Activated CD4-positive, alpha-beta T cell treated with anti-CD3 and anti-CD28 coated beads, Interleukin-2, amount 50 U/mL, for 16 hours (primary cell): ENCODE measurements at places on chromosomes 16 and 17.

DNA sequence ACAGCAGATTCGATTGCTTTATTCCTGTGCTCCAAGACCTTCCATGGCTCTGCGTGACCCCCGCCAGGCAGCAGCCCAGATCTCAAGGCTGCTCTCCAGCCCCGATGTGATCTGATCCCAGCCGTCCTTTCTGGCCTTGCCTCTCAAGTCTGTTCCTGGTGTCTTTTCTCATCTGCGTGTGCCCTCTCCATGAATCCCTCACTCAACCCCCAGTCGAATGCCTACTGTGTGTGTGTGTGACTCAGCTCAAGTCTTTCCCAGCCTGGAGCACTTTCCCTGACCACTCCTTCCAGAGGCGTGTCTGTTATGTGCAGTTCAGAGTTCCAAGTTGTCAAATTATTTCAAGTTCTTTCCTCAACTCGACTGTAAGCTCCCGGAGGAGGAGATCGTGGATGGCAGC, 64.0 kb downstream of the MRM1 start:
- DNase-seq: no peak

GRCh38 chr17:40463122-40463550, 19.9 kb downstream of the IGFBP4 start:
- DNase-seq: no peak

- no peak for DNase-seq
Observed at GRCh38 chr16:5882087-5882640, 784.6 kb upstream of the EEF2KMT start.

DNA sequence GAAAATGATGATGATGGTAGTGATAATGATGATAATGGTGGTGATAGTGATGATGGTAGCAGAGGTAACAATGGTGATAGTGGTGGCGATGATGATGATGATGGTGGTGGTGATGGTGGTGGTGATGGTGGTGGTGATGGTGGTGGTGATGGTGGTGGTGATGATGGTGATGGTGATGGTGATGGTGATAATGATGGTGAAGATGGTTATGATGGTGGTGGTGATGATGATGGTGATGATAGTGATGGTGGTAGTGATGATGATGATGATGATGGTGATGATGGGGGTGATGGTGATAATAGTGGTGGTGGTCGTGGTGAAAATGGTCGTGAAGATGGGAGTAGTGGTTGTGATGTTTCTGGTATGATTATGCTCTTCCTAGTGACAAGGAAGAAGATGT, 581.8 kb downstream of the HS3ST4 start:
- no peak for DNase-seq

- DNase-seq: no peak
Observed at GRCh38 chr17:4569591-4569990, 9.2 kb upstream of the GGT6 start.

GRCh38 chr17:42748202-42748907, 3.5 kb upstream of the EZH1 start:
- DNase-seq: no peak

DNA sequence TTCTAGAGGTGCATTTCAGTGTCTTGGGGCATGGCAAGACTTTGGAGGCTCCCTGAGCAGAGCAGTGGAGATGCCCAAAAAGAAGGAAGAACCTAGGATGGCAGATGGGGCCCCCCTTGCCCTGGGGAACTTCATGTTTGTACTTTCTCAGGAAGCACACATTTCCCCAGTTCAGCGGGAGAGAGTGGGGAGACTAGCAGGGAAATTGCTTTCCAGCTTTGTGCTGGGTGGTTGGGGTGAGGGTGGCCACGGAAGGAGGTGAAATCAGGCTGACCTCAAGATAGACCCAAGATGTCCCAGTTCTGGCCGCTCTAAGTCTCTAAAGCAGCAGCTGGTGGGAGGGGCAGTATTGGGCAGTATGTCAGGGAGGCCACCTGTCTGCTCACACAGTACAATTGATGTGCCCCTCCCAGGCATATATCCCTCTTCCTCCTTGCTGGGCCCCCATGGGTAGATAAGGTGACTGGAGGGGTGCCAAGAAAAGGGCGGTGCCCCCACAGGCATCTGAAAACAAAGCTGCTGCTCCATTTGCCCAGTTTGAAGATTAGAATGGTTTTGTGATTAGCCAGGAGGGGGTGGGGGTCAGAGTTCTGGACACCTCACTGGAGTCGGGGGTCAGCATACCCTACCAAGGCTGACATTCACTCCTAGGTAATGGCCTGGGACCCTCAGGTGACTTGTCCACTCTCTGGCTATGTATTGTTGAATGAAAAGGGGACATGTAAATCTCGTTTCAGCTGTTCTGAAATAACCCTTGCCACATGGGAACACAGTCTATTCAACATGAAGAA, 17.1 kb upstream of the NAGLU start:
- DNase-seq: no peak

DNA sequence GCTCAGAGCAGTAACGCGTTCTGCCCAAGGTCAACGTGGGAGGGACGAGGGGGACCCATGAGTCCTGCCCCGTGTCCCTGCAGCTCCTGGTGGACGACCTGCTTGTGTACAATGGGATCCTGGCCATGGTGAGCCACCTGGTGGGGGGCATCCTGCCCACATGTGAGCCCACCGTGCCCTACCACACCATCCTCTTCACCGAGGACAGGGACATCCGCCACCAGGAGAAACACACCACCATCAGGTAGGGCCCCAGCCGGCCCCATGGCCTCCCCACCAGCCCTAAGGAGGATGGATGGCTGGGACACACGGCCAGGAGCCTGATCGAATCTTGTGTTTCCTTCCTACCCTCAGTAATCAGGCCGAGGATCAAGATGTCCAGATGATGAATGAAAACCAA, 227.6 kb downstream of the KATNIP start:
- no peak for DNase-seq

DNA sequence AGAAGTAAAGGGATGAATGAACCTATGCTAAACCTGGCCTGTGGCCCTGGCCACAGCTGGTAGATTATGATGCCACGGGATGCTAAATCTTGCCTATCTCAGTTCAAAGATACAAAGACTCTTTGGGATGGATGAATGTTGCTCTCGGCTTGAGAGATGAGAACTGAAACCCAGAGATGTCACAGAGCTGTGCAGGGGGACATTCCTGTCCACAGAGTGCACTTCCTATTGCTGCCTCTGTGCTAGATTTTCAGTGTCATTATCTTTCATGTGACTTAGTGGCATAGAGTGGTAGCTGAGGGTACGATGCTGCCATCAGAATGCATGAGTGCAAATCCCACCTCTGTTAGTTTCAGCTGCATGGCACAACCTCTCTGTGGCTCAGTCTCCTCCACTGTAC, 2.3 kb upstream of the MT1M start:
- no peak for DNase-seq

GRCh38 chr16:17556276-17557052, 85.7 kb upstream of the XYLT1 start:
- DNase-seq: peak; percentile 22
